ENCODE measurements at places on chromosomes 3 and 15.

DNA sequence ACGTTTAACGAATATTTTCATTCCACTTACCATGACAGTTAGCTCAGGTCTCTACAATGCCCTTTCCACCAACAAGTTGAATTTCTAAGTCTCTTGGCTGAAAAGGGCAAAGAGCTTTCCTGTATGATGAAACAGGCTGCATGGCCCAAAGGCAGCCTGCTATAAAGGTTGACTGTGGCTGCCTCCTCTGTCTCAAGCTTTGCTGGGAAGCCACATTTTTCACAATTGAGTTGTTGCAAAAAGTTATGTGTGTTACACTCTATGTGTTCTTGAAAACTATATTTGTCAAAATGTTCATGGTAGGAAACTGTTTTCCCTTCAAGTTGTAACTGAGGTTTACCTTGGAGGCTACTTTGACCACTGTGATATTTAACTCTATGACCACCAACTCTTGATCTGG, 49.5 kb downstream of the DZIP1L start:
- DNase-seq, result no peak

- DNase-seq, result no peak
Measured at GRCh38 chr3:84567796-84568195, 391.0 kb upstream of the CADM2 start.

DNA sequence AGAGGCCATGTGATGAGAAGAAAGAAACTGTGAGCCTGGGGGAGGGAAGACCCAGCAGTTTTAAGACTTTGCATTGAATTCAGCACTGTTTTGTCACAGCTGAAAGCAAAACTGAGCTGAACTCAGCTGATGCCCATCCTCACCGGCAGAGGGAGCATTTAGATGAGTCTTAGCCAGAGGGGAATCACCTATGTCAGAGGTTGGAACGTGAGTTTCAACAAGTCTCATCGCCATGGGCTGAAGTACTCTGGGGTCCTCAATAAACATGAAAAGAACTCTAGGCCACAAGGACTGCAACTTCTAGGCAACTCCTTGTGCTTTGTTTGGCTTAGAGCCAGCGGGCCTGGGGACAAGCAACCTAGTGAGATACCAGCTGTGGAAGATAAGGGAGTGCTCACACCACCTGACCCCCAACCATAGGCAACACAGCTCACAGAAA, 324.5 kb downstream of the TBL1XR1 start:
- DNase-seq, result peak; percentile 26

- no peak for DNase-seq
Measured at GRCh38 chr3:8555113-8555661, 53.6 kb downstream of the LMCD1 start.

GRCh38 chr15:99432271-99433025, 133.3 kb upstream of the MEF2A start:
- DNase-seq, result no peak

GRCh38 chr15:56923174-56923591, 4.7 kb downstream of the TCF12 start:
- no peak for DNase-seq

DNA sequence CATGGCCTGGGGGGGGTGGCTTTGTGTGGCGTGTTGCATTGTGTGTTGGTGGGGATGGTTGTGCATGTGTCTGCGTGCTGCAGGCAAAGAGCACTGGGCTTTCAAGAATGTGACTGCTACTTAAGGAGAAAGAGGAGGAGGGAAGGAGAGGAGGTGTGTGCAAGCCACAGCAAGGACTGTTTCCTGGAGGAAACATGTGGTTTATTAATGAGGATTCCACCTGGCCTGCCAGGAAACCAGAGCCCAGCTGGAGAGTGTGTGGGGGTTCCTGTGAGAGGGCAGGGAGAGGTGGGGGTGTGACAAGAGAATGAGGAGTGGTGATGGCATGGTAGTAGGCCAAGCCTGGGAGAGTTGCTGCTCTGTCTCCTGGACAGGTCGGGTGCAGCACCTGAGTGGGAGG, 258.1 kb upstream of the ROPN1 start:
- DNase-seq, result no peak

- peak; percentile 86 for DNase-seq
Measured at GRCh38 chr15:46344915-46345314, 710.1 kb downstream of the SQOR start.

DNA sequence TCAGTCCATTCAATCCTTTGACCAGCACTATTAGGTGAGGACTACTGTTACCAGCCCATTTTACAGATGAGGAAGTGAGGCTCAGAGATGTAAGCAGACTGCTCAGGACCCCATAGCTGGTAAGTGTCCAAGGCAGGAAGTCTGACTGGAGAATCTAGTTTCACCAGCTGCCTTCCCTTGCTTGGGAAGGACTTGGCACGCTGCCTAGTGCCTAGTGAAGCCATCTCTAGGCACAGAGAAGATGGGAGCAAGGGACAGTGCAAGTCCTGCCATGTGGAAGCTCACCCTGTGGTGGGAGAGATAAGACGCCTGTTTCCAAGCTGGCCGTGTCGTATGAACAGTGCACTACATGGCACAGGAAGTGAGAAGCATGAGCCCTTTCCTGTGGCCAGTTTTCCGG, 111.8 kb upstream of the TMC3 start:
- DNase-seq, result peak; percentile 14

GRCh38 chr15:78069052-78069414, 8.5 kb downstream of the TBC1D2B start:
- no peak for DNase-seq

GRCh38 chr3:10339376-10339955, 18.6 kb upstream of the SEC13 start:
- DNase-seq, result no peak

DNA sequence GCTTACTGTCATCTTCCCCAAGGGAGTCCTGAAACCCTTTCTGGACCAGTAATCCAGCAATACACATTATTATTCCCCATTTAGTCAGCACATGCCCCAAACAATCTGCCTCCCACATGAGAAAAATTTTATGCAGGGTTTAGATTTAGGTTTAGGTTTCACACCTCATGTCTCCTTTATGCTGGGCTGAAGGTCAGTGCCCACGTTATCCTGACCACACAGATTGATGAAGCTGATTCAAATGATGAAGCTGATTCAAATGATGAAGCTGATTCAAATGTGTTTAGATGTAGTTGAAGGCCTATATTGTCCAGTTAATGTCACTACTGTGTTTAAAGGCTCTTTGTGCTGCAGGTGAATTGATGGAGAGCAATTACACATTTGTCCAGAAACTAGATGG, 18.1 kb upstream of the ZBED2 start:
- no peak for DNase-seq

DNA sequence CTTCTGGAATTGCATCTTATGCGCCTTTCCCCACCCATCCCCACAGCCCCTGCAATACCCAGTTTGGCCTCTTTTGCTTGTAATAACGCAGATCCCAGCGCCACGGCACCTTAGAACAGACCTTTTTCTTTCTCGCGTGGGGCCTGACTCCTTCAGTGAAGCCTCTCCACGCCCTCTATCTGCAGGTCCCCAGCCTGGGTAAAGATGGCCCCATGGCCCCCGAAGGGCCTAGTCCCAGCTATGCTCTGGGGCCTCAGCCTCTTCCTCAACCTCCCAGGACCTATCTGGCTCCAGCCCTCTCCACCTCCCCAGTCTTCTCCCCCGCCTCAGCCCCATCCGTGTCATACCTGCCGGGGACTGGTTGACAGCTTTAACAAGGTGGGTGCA, 594 bp downstream of the CRELD1 start:
- no peak for DNase-seq

DNA sequence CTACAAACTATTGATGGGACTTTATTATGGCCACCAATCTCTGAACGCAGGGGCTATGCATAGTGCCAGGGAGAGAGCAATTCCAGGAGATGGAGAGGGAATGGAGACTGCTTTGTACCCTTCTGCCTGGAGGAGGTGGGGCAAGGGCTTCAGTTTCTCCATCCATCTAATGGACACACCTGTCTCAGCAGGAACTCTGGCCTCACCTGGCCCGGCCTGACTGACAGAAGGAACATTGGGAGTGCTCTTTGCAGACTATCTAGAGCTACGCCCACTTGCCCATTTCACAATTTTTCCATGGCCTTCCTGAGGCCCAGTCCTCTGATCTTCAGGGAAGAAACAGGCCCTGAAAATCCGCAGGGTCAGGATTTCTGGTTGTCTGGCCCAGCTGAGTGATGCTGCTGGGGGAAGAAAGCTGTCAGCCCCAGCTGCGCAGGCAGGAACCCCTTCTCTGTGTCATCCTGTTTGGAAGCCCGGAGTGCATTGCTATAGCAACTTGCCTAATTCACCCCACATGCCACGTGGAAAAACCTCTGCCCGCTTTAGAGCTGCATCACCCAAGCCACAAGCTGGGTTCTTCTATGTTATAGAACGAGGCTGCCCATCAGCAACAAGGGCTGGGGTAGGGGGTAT, 6.4 kb downstream of the ITGA11 start:
- no peak for DNase-seq
